ENCODE measurements at places on chromosomes 2 and 18.

DNA sequence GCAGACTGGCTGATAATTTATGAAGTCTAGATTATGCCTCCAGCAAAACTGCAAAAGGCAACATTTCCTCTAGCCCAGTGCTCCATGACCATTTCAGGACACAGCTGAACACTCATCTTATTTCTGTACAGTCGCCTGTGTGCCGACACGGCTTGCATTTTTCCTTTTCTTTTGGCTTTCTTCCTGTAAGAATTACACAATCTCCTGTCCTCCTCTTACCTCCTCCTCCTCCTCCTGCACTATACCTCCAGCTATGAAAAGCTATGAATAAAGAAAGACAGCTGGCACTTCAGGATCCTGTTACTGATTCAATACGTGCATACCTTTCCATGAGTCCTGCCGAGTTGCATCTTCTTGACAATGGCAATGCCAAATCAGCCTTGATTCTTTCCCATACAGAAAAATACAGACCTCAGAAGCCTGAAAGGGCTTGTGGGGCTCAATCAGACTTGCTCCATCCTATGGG, 32.2 kb upstream of the TRIB2 start:
- no peak for DNase-seq

DNA sequence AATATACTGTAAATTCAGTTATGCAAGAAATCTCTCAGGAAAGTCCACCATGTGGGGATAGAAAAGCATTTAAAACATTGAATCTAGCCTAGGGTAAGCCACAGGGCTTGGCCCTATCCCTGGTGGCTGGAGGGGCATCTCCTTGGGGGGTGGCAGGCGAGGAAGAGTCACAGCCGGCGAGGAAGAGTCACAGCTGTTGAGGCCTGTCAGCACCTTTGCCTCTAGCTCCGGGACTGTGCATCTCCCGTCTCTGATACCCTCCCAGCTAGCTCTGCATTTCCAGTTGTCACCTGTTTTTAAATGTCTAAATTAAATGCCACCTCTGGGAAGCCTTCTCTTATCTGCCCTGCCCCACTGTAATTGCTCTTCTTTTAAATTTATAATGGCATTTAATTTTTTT, 276.7 kb downstream of the ZNF407 start:
- DNase-seq = no peak

GRCh38 chr2:17588031-17588430, 47.5 kb downstream of the VSNL1 start:
- DNase-seq = no peak

- no peak for DNase-seq
Observed at GRCh38 chr2:124894199-124894598, 869.1 kb downstream of the CNTNAP5 start.

DNA sequence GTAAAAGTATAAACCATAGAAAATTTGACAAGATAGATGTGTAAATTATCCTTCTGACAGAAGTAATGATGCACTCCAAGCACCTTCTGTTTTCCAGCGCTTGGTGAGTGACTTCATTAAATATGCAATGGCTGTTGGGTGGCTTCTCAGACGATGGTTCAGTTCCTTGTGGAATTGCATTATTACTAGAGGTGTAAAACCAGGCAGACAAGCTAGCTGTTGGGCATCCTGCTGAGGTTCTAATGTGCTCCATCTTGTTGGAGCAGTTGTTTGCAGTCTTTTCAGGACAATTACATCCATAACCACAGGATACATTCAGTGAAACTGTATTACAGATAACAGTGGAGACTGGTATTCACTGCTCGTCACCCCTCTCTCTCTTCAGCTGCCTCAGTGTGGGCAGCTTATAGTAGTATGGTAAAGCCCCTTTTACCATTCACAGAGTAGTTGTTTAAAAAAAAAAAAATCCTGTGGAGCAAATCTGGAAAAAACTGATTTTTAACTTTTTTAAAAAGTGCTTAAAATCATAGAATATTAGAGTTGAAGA, 143.5 kb downstream of the AGPS start:
- DNase-seq = no peak

- no peak for DNase-seq
Observed at GRCh38 chr2:238475034-238475433, 48.3 kb downstream of the ASB1 start.

- no peak for DNase-seq
Observed at GRCh38 chr18:67276638-67277037, 239.9 kb downstream of the DSEL start.

- DNase-seq = no peak
Observed at GRCh38 chr2:88500691-88501090, 48.2 kb upstream of the FOXI3 start.

- DNase-seq = no peak
Observed at GRCh38 chr2:8714283-8714682, 32.4 kb downstream of the ID2 start.

GRCh38 chr2:53087262-53087873, 680.2 kb upstream of the CHAC2 start:
- DNase-seq = no peak

DNA sequence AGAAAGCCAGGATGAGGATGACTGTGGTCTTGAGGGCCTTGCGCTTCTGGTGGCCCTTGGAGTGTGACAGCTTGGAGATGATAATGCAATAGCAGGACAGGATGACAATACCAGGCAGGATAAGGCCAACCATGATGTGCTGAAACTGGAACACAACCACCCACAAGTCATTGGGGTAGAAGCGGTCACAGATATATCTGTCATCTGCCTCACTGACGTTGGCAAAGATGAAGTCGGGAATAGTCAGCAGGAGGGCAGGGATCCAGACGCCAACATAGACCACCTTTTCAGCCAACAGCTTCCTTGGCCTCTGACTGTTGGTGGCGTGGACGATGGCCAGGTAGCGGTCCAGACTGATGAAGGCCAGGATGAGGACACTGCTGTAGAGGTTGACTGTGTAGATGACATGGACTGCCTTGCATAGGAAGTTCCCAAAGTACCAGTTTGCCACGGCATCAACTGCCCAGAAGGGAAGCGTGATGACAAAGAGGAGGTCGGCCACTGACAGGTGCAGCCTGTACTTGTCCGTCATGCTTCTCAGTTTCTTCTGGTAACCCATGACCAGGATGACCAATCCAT, 2.7 kb downstream of the CXCR4 start:
- peak; percentile 89 for DNase-seq

DNA sequence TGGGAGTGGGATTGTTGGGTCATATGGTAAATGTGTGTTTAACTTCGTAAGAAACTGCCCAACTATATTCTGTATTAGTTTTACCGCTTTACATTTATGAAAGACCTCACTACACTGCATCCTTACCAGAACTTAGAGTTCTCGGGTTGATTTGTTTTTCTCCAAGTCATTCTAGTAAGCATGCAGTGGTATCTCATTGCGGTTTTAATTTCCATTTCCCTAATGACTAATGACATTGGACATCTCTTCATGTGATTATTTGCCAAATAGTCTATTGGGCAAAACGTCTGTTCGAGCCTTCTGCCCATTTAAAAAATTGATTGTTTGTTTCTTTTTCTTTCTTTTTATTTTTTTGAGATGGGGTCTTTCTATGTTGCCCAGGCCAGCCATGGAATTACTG, 6.8 kb downstream of the FBLN7 start:
- DNase-seq = no peak

DNA sequence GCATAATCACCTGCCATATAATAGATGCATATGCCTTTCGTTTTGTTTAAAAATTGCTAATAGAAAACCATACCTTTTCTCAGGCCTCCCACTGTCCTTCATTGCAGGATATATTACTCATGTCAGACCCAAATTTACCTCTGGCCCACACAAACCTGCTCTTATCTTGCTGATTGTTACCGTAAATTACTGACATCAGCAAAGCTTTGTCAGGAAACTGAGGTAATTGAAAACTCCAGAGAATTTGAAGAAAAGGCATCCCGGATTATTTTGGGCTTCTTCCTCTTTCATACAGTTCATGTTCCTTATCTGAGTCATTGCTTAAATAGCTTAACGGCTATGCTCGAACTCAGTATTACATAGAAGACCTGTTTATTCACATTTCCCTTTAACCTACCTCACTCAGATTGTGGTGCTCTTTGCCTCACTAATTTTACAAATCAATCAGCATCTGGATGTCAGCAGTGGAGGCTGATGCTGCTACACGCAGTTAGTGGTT, 145.7 kb downstream of the ZEB2 start:
- peak; percentile 63 for DNase-seq

- DNase-seq = no peak
Observed at GRCh38 chr2:152336854-152337510, 2.0 kb downstream of the FMNL2 start.

DNA sequence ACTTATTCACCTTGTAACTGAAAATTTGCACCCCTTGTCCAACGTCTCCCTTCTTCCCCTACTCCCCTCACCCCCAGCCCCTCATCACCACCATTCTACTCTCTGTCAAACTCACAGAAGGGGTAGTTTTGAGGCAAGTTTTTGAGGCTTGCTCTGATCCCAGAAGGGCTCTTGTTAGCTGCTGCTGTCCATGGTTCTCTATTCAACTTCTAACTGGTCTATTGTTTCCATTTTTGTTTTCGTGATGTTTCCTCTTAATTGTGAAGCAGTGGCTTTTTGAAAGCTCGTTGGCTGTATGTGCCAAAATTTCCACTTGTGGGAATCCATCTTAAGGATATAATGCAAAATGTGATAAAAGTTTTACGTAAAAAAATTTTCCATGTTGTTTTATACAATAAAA, 92.5 kb upstream of the CRACDL start:
- DNase-seq = no peak

- no peak for DNase-seq
Observed at GRCh38 chr2:72627083-72627482, 198.8 kb downstream of the EXOC6B start.

GRCh38 chr18:9827211-9827792, 58.5 kb upstream of the TXNDC2 start:
- peak; percentile 46 for DNase-seq

- no peak for DNase-seq
Observed at GRCh38 chr2:98247383-98247782, 98.9 kb upstream of the CNGA3 start.

DNA sequence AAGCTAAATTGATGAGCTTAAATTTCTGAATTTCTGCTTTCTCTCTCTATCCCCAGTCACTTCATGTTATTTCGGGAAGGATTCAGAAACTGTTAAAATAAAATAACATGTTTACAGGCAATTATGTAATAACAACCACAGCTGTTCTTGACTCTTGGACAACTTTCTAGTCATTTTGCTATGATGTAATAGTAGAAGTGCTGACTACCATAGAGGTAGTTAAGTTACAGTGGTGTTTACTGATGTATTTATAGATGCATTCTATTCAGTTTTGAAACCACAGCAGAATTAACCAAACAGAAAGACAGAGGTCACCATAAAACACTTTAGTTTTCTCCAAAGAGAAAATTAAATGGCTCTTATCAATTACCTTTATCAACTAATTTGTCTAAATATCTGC, 1292.0 kb upstream of the CHAC2 start:
- no peak for DNase-seq

DNA sequence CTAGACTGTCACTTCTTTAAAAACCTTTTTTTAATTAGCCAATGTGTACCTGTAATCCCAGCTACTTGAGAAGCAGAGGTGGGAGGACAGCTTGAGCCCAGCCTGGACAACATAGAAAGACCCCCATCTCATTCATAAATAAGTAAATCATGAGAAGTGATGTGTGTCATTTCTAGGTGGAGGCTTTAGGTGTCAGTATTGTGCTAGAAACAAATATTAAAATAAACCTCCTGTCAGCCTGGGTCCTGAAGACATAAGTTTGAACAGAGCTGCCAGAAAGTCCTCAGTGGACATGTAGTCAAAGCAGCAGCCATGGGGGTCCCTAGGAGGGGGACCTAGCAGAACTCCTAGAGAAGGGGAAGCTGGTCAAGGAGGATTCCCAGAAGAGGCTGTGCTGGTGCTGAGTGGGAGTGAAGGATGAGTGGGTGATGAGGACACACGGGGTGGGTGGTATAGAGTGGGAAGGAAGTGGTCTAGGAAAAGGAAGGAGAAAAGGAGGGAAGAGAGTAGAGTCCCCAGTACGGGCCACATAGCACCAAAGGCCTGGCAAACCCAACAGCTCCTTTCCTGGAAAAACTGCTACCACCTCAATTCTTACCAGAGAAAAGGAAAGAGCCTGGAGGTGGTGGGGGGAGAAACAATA, 316.6 kb upstream of the NCKAP5 start:
- DNase-seq = no peak

GRCh38 chr2:240480834-240481623, 45.6 kb downstream of the GPC1 start:
- DNase-seq = no peak

GRCh38 chr2:134634054-134634753, 84.6 kb downstream of the TMEM163 start:
- DNase-seq = no peak
